ENCODE measurements at places on chromosomes 16 and 17.

DNA sequence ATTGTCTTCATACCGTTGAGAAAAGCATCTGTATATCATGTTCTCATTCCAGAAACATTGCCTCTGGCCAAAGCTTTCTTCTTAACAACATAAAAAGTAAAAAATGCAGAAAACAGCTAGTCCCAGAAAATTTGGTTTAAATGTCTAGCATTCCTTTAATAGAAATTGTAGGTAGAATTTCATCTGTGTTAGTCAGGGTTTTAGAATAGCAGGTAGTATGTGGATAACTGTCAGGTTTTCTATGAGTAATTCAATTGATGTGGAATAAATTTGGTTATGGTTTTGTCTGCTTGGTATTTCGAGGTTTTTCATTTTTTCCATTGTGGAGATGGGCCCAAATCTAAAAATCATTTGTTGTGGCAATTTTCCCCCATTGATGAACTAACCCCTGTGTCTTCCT, 616.7 kb downstream of the KCNJ2 start:
- ATAC-seq = no peak

DNA sequence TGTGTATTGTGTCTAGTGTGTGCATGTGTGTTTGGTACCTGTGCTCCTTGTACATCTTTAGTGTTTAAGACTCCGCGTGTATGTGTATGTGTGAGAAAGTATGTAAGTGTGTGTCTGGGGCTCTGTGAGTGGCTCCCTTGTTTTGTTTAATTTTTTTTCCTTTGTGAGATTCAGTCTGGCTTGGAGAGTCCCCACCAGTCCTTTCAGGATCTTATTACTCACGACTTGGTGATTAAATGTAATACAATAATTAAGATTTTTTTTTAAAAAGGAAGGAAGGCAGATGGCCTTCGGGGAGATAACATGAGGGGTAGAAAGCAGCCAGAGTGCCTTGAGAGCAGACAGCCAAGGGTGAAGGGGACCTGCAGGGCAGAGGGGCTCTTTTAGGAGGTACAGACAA, 33.9 kb downstream of the FZD2 start:
- no peak for ATAC-seq

- peak; percentile 74 for ATAC-seq
Observed at GRCh38 chr16:53071748-53072301, 17.0 kb downstream of the CHD9 start.

DNA sequence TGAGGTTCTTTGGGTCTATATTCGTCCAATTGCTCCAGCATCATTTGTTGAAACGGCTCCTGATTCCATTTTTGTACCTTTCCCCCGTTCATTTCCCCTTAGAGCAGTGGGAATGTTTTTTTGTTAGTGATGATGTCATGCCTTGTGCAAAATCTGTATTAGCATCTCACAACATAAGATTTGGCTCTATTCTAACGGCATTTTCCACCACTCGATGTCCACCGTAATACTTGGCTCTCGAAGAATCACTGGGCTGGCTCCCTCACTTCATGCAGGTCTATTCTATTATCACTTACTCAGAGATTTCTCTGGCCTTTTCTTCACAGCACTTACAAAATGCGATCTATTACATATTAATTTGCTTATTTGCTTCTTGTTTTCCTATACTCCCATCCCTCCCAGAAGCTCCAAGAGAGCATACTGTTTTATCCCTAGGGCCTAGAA, 571 bp upstream of the NME1 start:
- peak; percentile 23 for ATAC-seq

DNA sequence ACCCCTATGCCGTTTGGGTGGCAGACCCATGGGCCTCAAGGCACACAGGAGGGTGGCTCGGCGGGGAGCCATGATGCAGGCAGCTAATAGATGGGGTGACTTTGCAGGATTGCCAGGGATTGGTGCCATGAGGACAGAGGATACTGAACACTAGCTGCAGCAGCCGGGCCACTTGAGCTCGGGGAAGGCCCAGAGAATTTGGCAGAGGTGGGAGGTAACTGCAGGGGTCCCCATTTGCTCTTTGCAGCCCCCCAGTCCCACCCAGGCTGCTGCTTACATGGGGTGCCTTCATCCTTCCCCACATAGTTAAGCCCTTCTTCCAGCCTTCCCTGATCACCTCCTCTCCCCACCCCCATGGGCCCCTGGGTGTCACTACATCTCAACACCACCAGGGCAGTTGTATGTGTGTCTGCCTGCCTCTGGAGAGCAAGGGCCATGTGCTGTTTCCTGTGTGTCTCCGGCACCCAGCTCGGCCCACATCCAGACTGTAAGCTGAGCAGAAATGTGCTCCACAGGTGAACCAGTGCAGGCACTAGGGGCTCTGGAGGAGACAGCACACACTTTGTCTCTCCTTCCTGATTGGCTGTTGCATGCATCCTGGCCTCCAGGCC, 52.0 kb downstream of the SREBF1 start:
- no peak for ATAC-seq

DNA sequence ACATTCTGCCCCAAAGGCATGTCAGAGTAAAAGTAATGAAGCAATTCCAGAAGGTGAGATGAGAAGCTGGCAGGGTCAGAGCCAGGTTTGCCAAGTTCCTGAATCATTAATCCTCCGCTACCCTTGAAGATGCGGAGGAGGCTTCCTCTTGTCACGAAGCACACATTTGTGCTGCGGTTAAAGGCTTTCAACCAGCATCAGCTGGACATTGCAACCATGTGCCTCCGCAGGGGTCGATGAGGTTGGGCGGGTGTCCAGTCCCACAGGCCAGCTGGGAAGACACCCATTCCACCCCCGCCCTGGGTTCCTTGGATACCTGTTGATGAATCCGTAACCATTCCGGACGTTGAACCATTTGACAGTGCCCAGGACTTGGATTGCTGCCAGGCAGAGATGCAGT, 1.3 kb downstream of the YBX2 start:
- no peak for ATAC-seq

DNA sequence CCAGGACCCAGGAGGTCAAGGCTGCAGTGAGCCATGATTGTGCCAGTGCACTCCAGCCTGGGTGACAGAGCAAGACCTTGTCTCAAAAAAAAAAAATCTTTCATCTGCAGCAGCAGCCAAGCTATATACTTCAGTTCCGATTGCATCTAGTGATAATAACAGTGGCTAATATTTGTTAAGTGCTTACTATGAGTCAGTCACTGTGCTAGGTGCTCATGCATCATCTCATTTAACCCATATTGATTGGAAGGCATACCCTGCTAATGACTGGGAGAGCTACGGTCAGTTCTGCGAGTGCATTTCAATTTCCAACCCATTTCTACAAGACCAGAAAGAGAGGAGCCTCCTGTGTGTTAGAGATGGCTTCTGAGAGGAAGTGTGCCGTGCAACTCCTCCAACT, 7.7 kb upstream of the TUBG2 start:
- no peak for ATAC-seq

- no peak for ATAC-seq
Observed at GRCh38 chr16:1172651-1173050, 19.7 kb downstream of the CACNA1H start.

DNA sequence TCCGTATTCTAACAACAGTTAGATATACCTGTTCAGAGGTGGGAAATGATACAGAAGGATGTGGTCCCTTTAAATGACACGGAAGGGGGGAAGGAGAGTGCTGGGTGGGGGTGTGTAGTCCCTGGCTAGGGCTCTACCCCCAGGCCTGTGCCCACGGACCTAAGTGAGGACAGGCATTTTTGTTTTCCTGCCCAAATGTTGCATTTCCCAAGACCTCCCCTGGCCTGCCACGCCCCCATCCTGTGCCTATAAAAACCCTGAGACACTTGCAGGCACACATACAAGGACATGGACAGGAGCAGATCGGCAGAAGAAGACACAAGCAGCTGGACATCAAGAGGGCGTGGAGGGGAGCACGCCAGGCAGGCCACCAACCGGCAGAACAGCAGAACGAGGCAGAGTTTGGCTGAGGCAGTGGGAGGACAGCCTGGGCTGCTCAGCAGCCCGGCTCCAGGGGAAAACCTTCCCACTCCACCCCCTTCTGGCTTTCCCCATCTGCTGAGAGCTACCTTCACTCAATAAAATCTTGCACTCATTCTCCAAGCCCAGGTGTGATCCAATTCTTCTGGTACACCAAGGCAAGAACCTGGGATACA, 13.3 kb upstream of the MPP2 start:
- no peak for ATAC-seq

DNA sequence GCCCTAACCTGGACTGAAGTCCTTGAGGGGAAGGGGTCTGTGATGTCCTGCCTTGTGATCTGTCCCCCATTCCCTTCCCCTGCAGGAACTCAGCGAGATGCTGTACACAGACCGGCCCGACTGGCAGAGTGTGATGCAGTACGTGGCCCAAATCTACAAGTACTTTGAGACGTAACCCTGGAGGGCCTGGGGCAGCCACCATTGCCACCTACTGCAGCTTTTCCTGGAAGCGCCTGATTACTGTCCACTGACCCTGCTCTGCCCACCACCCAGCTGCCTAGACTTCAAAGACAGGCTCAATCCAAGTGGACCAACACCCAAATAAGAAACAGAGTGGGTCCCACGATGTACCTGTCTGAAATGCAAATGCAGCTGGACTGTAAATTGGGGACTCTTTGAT, 153.4 kb downstream of the LGALS9B start:
- no peak for ATAC-seq

GRCh38 chr16:30027588-30028437, 3.3 kb downstream of the TLCD3B start:
- no peak for ATAC-seq

DNA sequence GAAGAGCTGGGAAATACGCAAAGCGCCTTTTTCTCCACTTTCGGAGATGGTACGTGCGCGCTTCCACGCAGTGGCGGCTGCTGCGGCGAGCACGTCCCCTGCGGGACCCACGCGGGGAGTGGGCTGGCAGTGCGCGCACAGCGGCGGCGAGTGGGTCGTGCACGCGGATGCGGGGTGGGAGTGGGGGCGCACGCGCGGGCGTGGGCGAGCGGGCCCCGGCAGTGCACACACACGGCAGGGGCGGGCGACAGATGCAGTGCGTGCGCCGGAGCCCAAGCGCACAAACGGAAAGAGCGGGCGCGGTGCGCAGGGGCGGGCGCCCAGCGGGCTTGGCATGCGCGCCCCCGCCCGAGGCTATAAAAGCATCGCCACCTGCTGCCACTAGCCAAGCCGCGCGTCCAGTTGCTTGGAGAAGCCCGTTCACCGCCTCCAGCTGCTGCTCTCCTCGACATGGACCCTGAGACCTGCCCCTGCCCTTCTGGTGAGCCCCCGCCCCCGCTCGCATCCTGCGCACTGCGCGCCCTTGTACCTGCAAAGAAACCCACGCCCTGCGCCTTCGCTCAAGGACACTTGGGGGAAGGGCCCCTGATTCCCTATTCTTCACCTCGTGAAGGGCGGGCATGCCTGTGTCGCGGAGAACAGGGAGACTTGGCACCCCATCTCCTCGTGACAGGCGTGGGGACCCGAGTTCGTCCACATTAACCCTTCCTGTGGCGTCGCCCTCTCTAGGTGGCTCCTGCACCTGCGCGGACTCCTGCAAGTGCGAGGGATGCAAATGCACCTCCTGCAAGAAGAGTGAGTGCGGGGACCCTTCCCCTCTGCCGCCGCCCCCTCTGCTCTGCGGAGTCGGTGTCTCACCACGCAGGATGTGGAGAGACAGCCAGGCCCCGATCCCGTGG, at the start of gene MT3:
MT3 (plus strand) TSS at position 388 of the 899 bp plus-strand sequence; CDS start at position 451, 63 bp downstream.
- no peak for ATAC-seq

- peak; percentile 48 for ATAC-seq
Observed at GRCh38 chr17:75468291-75468754, 11.9 kb downstream of the TMEM94 start.

- ATAC-seq = no peak
Observed at GRCh38 chr17:74464730-74465377, 1.6 kb upstream of the CD300A start.

Measured in gastroesophageal sphincter (tissue), 4 donors.